ENCODE measurements at places on chromosomes 1 and 21.
A peak's percentile ranks its signal among the peaks of the same experiment; 100 is the strongest.

GRCh38 chr1:93033785-93034184, 45.3 kb upstream of the MTF2 start:
- no peak for DNase-seq

DNA sequence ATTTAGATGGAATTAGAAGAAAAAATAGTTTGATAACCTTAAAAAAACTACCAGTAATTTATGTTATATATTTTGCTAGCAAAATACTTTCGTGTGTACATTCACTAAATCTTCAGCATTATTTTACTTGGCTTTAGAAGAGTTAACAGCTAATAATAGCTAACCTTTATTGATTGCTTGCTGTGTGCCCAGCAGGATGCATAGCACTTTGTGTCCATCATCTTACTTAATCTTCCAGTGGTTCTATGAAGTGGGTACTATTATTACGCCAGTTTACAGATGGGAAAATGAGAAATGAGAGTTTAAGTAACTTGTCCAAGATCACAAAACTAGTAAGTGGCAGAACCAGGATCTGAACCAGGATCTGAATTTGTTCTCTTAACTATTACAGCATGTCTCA, 41.7 kb upstream of the GPR25 start:
- DNase-seq: no peak

DNA sequence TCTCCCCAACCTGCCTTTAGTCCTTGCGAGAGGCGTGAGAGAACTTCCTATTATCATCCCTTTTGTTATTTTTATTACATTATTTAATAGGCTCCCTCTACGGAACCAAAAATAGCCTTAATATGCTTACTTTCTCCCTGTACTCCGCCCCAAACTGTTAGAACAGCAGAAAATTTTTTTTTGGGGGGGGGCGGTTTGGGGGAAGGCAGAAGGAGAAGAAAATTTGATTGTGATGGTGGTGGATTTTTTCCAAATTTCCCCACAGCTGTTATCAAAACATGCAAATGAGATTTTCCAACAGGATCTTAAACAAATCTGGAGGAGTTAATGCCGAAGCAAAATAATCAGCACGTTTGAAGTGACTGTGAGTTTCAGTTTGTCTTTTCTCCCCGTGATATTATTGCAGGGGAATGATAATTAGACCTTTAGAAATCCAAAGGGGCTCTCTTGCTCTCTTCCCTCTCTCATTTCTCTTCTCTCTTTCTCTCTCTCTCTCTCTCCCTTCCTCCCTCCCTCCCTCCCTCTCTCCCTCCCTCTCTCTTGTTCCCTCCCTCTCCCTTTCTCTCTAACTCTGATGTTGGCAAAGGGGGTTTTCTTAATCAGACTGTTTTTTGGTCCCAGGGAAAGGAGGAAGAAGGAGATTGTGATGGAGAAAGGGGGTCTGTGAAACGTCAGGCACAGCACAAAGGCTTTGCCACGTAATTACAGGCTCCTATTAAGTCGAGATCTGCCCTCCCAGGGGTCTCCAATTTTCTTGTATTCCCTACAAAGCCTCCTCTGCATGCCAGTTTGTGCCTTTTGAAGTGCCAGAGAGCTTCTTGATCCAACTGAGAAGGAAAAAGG, 1.1 kb upstream of the PRRX1 start:
- DNase-seq: peak; percentile 69

DNA sequence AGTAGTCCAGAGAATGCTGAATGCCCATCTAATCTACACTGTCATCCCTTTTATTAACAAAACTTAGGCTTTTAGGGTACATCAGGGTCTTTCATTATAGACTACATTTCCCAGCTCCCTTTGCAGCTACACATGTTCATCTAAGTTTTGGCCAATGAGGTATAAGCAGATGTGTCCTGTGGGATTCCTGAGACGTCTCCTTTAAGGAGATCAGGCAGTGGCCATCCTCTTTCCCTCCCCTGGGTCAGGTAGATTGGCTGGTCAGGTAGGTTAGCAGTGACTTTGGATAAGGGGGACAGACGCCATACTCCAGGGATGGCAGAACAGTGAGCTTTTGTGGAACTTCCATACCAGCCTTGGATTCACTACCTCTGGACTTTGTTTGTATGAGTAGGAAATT, 188.3 kb downstream of the FGGY start:
- no peak for DNase-seq

DNA sequence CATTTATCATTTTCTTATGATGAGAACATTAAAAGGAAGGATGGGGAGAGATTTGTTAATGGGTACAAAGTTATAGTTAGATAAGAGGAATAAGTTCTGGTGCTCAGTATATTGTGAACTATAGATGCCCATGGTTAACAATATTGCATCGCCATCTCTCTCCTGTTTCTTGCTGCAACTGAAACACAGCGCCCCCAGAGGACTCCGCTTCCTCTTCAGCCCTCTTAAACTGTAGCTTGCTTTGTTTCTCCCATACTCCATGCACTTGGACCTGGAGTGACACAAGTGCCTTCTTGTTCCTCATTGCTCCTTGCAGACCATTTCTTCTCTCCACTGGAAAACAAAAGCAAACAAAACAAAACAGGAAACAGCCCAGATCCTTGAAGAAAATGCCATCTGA, 70.1 kb upstream of the NTPCR start:
- DNase-seq: no peak

- DNase-seq: no peak
Observed at GRCh38 chr21:30979054-30979453, 59.2 kb downstream of the KRTAP19-8 start.

GRCh38 chr1:209030454-209031167, 552.9 kb upstream of the CAMK1G start:
- no peak for DNase-seq

DNA sequence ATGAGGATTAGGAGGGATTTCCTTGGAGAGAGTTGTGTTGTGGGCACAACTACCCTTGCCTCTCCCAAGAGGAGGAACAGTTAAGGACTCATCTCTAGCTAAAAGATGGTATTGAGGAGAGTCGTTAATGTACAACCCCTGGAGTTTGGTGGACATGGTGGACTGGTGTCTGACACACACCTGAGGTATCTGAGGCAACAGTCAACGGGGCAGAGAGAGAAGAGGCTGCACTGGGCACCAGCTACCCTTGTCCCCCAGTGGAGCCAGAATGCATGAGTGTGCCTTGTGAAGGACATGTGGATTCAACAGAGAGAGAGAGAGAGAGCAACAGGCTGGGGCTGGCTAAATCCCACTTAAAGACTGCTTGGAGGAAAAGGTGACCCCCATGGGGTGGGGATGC, 13.0 kb downstream of the RAB7B start:
- no peak for DNase-seq

DNA sequence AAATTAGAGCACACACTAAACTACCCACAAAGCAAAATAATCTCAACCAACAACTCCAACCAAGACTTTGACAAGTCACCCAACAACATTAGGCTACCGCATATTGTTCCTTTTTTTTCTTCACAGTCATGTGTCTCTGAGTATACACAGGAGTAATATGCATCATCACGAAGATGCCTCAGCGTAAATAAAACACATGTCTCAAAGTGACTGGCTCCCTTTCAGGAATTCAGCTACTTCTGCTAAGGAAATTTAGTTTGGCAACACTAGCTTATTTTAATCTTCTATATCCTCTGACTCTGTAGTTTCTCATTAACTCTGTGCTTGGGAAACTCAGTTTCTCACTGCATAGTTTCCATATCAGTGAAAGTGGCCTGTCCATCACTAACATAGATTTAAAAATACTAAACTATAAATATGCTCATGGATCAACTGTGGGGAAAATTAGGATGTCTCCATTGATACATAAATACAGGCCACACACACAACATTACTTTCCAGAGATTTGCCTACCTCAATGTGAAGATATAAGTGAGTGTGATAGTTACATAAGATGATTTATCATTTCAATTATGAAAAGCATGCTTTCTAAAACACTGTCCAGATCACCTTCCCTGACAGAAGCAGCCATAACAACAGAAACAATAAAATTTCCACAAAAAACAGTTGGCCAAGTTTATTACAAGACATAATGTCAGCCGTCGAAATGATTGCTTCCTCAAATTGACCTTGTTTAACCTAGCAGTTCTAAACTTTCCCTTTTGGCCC, 113.2 kb downstream of the PTGER3 start:
- DNase-seq: no peak

- DNase-seq: no peak
Observed at GRCh38 chr1:30818568-30819243, 61.1 kb upstream of the LAPTM5 start.

- no peak for DNase-seq
Observed at GRCh38 chr1:223022641-223023473, 120.2 kb downstream of the TLR5 start.

- DNase-seq: no peak
Observed at GRCh38 chr1:199151634-199152425, 513.0 kb downstream of the PTPRC start.

- no peak for DNase-seq
Observed at GRCh38 chr21:46428286-46428685, 30.4 kb upstream of the DIP2A start.

- no peak for DNase-seq
Observed at GRCh38 chr1:109392788-109393616, 4.7 kb downstream of the SORT1 start.

GRCh38 chr1:1895456-1896336, 4.8 kb upstream of the GNB1 start:
- no peak for DNase-seq

DNA sequence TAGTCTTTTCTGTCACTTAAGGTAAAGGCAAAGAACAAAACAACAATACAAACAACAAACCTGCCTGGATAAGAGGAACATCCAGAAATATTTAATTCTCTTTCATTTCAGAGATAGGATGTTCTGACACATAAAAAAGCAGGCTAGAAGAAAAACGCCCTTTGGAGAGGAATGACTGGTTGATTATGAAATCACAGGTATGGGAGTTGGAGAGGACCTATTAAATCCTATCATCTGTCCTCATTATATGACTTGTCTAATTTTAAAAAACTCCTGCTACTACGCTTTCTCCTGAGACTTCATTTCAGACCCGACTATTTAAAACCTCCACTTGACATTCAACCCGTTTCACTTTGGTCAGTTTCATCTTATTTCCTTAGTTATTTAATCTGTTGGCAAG, 54.1 kb downstream of the TMPRSS15 start:
- DNase-seq: no peak

DNA sequence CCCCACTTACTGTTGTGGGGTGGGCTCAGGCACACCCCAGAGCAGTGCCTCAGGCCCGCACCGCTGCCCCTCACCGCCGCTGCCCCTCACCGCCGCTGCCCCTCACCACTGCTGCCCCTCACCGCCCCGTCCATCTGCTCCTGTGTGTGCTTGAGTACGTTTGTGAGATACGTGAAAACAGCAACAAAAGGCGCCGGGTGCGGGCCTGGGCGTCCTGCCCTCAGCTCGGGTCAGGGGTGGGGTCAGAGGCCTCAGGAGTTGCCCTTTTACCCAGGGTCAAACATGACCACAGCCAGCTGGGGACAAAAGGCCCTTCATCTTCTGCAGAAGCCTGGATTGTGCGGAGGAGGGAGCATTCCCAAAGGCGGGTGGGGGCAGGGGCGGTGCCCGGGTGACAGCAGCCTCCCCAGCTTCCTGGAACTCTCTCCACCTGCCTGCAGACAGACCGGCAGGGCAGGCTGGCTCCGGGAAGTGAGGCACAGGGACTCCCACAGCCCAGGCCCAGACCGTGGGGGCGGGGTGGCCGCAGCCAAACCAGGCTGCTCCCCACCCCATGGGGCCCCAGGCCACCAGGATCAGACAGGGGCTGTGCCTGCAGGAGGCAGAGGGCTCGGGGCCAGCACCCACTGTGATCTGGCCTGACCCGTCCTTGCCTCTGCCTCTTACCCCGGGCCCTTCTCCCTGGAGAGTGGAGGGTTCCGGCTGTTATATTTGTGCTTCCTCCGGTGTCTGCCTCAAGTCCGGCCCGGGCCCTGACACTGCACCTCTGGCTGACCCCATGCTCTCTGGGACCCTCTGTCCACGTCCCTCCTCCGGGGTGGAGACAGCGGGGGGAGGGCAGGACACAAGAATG, 2.3 kb upstream of the VWA1 start:
- DNase-seq: no peak

DNA sequence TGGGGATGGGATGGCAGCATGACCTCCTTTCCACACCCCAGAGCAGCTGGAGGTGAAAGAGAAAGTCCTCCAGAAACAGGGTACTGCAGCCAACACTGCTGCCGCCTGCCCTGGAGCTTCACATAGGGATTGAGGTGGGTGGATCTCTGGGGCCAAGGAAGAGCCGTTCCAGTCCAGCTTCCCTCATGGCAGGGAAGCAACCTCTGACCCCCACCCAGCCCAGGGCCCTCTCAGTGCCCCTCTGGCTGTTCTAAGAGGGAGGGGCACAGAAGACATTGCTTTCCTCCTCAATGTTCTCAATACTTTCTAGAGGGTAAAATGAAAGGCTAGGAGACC, 5.7 kb downstream of the KIF21B start:
- no peak for DNase-seq

DNA sequence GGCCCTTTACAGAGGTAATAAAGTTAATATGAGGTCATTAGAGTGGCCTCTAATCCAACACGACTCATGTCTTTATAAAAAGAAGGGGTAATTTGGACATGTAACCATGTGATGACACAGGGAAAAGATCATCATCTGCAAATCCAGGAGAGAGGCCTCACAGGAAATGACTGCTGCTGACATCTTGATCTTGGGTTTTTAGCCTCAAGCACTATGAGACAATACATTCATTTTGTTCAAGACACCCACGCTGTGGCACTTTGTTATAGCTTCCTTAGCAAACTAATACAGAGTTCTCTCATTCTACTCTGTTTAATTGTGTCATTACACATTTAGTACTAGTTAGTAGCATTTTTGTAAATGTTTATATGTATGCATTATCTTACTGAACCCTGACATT, 64.0 kb upstream of the RUNX1 start:
- no peak for DNase-seq

- DNase-seq: no peak
Observed at GRCh38 chr1:14959059-14959694, 194.4 kb upstream of the TMEM51 start.

GRCh38 chr1:17667641-17668040, 87.5 kb upstream of the ACTL8 start:
- DNase-seq: no peak

GRCh38 chr1:223421025-223421424, 27.8 kb downstream of the CCDC185 start:
- peak; percentile 56 for DNase-seq

GRCh38 chr1:26349188-26349876, 4.6 kb downstream of the CRYBG2 start:
- no peak for DNase-seq

DNA sequence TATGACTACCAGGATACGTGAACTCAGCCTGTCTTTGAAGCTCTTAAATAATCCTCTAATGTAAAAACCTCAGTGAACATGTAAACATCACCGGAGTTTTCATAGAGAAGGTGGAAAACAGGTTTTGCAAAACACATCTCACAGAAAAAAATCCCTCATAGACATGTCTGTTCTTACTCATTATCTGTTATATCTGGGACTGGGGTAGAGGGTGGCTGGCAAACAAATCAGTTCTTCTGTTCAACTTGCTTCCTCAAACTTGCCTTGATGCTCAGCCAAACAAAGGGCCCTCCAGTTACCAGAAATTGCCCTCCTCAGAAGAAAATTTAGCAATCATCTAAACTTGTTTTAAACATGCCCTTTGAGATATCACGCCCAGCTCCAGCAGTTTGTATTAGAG, 66.1 kb upstream of the CXADR start:
- DNase-seq: no peak

GRCh38 chr1:213251972-213252371, 200.9 kb downstream of the RPS6KC1 start:
- DNase-seq: no peak

- no peak for DNase-seq
Observed at GRCh38 chr21:33578959-33579542, 9.4 kb downstream of the DONSON start.

Measured in NCI-H1105 treated with DMSO at 0.1 percent for 48 hours (cell line).